Activated CD4-positive, alpha-beta T cell treated with anti-CD3 and anti-CD28 coated beads, Interleukin-2, Interleukin-6, amounts not matched to agents 100 ng/mL and 50 ng/mL, durations not matched to agents 16 hours and 8 hours (primary cell): ENCODE measurements at places on chromosomes 5 and 9.

DNA sequence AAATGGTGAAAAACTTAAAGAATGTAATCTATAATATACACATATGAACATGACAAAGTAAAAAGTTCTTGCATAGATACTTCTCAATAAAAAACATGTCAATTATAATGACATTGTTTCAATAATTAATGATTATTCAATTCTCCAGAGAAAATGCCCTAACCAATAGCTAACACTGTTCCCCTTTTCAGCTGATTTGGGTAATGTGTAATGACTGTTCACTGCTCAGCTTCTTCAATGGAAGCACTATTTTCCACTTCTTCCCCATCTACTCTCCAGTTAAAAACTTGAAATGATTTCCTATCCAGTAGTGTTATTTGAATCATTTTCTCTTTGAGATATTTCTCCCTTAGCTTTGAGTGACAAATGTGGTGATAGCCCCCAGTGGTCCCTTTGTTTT is 62.3 kb downstream of the CEP120 start:
- no peak for DNase-seq

DNA sequence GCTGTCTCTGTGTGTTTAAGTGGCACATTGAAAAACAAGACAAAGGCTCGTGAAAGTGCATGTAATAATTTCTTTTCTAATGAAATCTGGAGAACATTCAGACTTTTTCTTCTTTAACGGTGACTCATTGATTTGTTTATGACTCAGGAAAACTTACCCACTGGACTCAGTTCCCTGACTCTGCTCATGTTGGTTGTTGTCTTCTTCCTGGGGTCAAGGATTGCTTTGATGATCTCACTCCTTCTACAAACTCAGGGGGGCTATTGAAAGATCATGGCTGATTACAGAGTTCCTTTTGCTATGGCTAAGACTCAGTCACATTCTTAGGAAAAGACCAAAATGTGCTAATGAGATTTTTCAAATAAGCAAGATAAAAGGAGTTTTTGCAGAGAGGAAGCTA is 141.1 kb upstream of the DAP start:
- no peak for DNase-seq

GRCh38 chr9:135248721-135249120 is 161.3 kb downstream of the OLFM1 start:
- DNase-seq: no peak

GRCh38 chr5:61417851-61418250 is 85.8 kb downstream of the ZSWIM6 start:
- DNase-seq: no peak

GRCh38 chr5:17373814-17374556 is 124.0 kb upstream of the TAF11L2 start:
- DNase-seq: no peak

DNA sequence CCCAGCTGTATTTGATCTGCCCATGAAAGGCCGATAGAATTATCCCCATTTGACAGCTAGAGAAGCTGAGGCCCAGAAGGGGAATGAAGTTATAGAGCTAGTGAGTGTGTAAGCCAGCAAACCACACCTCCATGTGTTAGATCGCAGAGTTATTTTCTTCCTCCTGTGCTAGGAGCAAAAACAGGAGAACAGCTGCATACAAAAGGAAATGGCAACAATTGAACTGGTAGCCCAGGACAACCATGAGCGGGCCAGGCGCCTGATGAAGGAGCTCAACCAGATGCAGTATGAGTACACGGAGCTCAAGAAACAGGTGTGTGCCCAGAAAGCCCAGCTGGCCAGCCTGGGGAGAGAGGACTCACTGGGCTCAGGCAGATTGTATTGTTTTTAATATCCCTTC is 30.4 kb downstream of the RAB14 start:
- no peak for DNase-seq

- no peak for DNase-seq
Observed at GRCh38 chr5:113172231-113172826, 195.7 kb downstream of the DCP2 start.

DNA sequence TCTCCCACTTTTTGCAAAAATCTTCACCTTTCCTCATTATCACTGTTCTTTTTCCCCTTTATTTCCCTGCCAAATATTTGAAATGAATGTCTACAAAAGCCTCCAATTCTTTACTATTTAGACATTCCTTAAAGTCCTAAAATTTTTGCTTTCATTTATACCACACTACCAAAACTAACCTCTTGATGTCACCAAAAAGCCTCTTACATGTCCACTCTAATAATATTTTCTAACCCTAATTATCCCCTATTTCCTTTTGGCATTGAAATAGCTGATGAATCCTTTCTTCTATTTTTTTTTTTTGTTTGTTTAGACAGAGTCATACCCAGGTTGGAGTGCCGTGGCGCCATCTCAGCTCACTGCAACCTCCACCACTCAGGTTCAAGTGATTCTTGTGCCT is 32.3 kb upstream of the NRG2 start:
- DNase-seq: no peak

DNA sequence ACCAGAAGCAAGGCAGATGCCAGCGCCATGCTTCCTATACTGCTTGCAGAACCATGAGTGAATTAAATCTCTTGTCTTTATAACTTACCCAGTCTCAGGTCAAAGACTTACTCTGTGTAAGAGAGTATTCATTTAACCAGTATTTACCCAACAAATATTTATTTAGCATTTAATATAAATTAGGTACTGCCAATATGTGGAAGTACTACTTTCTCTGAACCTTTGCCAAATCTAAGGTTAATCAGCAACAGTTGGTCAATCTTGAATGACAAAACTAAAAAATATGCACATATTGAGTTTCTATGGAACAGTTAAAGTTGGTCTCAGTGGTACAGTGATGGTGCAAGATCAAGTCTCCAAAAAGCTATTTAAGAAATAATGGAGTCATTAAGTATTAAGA is 155.9 kb upstream of the CCNG1 start:
- DNase-seq: no peak

GRCh38 chr5:14715481-14715880 is 51.0 kb downstream of the OTULIN start:
- DNase-seq: no peak

- no peak for DNase-seq
Observed at GRCh38 chr5:114319821-114320220, 42.0 kb upstream of the KCNN2 start.

GRCh38 chr9:71446106-71446472 is 322.2 kb downstream of the CEMIP2 start:
- no peak for DNase-seq

DNA sequence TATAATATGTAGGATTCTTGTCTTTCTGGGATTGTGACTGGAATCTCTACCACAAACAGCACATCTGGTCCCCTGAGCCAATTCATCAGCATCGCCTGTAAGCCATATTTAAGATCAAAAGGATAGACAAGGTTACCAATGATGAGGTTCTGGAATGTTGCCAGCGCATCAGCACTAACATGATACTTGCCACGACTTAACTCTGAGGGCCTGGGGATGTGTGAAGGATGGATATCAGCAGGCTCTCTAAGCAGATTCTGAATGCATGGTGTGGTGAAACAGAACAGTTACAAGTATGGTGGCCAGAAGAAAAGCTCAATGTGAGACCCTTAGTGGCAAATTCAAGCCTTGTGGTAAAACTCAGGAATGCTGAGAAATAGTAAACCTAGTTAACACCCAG is 143.0 kb downstream of the XRCC4 start:
- DNase-seq: no peak

- no peak for DNase-seq
Observed at GRCh38 chr9:90517103-90517502, 125.5 kb downstream of the DIRAS2 start.

DNA sequence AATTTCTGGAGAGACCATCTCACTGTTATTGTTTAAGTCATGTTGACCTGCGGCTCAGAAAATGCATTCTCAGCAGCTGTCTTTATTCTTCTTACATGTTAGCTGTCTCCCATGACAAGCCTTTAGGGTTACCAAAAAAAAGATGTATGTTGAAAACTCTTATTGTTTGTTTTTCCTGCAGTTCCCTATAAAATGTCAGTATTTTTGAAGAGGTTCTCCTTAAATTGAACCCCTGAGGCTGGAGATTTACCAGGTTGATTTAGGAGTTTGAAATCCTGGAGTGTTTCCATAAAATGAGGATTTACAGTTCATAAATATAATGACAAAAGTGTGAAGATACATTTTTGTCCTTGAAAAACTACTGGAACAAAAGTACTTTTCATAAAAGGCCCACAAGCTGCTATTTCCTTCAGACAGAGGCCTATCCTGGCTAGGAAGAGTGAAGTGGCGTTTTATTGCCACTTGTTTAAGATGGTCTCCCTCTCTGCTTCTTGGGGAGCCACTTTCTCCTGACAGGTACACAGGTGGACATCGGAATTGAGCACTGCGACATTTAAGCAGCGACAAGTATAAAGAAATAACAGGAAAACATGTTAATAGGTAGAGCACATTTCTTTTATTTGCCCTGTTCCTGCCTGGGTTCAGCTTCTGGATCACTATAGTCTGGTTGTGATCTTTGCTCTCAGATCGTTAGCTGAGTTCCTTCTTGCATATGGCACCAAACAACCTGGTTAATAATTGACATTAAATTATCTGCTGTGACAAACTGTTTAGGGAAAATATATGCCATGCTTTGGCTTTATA is 344.8 kb upstream of the RPS23 start:
- DNase-seq: no peak

DNA sequence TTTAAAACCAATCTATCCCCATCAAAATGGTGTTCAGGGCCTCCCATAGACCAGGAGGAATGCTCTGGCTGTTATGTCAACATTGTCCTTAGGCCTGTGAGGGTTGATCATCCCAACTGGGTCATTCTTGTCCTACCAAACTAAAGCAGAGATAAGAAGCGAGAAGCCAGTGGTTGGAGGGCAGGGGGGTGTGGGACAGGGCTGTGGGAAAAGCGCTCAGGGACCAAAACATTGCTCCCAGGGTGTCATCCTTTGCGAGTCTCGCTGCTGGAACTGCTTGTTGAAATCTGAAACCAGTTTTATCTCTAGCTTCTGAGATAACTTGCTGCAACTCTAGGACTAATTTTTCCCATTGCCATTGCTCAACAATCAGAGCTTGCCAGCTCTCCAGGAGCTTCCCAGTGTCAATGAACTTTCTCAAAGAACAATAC is 48.1 kb downstream of the SPATA31C2 start:
- no peak for DNase-seq

GRCh38 chr5:121257621-121258020 is 594.1 kb upstream of the FTMT start:
- DNase-seq: no peak

GRCh38 chr5:96577909-96578308 is 84.3 kb upstream of the CAST start:
- DNase-seq: no peak

DNA sequence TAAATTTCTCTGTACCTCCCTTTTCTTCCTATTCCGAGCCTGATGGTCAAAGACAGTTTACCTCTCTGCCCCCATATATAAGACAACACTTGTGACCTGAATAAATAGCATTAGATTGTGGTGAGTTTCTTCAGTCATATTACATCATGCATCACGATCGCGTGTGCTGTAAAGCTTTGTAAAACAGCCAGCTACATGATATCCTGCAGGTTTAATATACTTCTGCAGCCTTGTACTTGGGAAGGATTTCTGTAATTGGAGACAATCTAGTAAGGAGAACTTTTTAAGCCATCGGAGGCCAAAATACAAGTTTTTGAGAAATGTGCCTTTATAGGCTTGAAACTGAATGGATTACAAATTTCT is 711.8 kb upstream of the WWC1 start:
- no peak for DNase-seq

DNA sequence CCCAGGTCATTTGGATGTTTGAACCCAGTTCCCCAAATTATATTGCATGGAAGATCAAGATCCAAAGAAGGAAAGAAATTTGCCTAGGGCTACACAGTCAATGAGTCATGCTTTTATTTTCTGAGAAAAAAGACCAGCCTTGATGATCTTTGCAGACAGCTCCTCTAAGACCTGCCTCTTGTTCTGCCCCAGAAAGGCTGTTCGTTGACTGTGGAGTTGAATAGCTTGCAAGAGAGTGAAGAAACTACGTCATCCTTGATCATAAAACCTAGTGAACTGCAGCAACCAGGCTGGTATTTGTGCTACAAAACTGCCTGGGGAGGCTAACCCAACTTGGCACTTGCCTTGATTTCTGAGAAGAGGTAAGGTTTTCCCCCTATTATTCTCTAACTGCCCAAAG is 263.9 kb downstream of the PAPPA start:
- DNase-seq: no peak

- peak; percentile 72 for DNase-seq
Observed at GRCh38 chr9:124218438-124218982, 39.2 kb upstream of the NEK6 start.

GRCh38 chr9:90086101-90086511 is 481.3 kb downstream of the GADD45G start:
- DNase-seq: no peak

DNA sequence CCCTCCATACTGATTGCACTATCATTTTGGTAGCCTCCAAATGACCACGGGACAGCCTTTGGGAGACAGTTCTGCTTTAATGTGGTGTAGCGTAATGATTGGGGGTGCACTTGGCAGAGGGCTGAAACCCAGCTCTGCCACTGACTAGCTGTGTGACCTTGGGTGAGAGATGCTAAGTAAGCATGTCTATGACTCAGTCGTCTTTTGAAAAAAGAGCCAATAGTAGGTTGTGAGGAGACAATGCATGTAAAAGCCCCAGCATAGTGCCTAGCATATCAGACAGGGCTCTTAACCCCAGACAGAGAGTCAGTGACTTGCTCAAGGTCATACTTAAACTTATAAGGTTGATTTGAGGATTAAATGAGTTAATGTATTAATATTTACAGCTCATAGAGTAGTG is 18.0 kb upstream of the CXCL14 start:
- DNase-seq: no peak

DNA sequence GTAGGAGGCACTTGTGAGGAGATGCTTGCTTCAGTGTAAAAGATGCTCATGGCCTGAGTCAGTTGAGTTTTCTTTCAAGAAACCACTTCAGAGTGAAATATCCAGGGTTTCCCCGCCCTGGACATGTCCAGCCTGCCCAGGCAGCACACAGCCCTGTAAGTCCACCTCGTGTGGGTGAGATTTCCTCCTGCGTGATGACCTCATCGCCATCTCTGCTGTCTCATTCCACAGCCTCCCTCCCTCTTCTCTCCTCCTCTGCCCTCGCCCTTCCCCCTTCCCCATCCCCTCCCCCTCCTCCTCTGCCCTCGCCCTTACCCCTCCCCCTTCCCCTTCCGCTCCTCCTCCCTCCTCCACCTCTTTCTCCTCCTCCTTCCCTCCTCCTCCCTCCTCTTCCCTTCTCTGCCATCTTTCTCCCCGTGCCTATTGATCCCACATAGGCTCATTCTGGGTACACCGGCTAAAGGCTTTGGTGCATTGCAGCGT is 34.0 kb upstream of the NCS1 start:
- peak; percentile 21 for DNase-seq

DNA sequence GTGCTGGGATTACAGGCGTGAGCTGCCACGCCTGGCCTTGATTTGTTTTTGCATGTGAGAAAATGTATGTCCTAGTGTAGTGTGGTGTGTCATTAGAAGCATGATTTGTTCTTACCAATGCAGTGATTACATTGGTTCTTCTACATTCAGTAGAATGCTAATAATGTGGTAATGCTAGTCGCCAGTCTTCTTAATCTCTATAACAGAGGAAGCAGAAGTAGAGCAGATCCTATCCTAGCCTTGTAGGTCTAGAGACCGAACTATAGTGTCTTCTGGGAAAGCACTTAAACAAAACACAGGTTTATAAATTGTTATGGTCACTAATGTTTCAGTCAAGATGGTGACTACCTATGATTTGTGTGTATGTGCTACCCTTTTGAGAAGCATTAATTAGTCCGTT is 197.5 kb upstream of the DMRT1 start:
- no peak for DNase-seq

- no peak for DNase-seq
Observed at GRCh38 chr9:75385236-75385635, 296.9 kb downstream of the OSTF1 start.
